ENCODE measurements at places on chromosomes 16 and 17. TPM values are rescaled to one million over a fixed set of nuclear protein-coding genes. Genes with fewer than 3 reads are reported as not detected.

DNA sequence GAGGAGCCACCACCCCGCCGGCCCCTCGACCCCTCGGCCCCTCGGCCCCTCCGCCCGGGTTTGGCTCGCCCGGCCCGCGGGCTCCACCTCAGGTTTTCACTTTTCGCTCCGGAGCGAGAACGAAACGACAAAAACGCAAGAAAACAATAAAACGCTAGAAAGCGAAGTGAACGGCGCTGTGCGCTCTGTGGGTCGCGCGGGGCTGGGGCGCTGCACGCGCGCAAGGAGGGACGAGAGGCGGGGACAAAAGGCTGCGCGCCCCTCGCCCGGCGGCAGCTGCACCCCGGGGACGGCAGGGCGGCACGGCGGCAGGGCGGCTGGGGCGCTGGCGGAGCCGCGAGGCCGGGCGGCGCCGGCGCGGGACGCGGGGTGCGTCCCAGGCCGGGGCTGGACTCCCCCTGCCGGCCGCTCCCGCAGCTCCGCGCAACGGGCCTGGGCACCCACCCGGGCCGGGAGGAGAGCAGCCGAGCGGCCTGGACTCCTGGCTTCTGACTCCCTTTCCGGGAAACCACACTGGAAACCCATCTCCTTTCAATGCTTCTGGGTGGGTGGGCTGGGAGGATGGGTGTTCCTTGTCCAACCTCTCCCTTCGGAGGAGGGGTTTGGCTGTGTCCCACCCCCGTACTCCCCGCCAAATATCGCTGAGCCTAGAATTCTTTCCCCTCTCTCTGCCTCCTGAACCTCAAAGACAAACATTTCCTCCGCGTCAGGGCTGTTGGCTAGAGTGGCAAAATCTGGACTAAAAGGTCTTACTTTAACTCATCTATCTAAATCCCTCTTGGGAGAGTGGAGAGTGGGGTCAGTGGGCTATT is 9.9 kb downstream of the TBX2 start:
- peak; percentile 90 for DNase-seq

DNA sequence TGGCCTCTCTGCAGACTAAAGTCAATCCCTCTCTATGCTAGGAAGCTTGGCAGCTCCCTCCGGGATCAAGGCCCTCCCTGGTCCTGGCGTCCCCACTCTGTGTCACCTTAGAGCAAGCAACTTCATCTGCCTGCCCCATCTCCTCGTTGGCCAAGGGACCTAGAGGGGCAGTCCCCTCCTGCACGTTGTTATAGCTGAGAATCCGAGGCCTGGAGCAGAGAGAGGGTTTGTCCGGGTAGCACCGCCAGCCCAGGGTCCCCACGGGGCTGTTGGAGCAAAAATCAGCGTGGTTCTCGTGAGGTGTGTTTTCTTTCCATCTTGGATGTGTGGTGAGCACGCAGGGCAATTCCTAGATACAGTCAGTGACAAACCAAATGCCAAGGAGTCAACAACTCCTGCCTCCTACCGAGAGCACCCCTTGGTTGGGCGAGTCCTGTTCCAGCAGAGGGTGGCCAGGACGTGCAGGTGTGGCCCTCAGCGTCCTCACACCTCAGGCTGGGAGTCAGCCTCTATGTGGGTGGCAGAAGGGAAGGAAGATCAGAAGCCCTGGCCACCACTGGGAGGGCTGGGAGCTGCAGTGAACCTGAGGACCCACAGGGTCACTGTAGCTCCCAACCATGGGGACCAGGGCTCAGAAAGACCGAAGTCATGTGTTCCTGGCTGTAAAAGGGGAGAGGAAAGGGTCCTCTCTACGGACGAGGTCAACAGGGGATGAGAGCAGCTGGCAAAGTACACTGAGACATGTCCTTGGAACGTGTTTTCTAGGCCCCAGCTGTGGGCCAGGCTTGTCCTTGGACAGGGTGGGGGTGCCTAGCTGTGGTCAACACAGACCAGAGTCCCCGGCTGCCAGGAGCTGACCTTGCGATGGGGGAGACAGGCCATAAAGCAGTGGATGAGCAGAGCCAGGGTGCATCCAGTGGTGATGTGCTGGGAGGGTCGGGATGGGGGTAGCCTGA is 85.6 kb upstream of the CIBAR2 start:
- no peak for DNase-seq

DNA sequence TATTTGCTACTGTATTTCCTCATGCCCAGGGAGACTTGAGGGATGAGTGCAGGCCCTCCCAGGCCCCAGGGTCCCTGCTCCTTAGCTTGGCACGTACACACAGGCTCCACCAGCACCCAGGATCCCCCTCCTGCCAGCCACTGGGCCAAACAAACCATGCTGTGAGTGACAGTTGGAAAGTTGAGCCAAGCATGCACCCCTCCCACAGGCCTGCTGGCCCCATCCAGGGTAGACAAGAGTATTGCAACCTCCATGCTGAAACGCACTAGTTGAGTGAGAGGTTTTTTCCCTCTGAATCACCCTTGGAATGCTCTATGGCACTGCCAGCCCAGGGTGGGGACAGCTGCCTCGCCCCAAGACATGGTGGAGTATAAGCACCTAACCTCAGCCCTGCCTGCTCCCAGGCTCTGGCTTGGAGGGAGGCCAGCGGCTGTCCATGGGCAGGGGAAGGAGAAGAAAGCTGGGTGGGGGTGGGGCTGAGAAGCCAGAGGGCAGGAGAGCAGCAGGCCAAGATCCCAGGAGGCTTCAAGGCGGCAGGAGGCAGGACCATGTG is 49.6 kb downstream of the PITPNM3 start:
- peak; percentile 83 for DNase-seq

GRCh38 chr16:9092978-9093344 is 1.5 kb downstream of the HAPSTR1 start:
- peak; percentile 48 for DNase-seq

- DNase-seq = no peak
Observed at GRCh38 chr17:75921596-75921995, 16.9 kb upstream of the MRPL38 start.

DNA sequence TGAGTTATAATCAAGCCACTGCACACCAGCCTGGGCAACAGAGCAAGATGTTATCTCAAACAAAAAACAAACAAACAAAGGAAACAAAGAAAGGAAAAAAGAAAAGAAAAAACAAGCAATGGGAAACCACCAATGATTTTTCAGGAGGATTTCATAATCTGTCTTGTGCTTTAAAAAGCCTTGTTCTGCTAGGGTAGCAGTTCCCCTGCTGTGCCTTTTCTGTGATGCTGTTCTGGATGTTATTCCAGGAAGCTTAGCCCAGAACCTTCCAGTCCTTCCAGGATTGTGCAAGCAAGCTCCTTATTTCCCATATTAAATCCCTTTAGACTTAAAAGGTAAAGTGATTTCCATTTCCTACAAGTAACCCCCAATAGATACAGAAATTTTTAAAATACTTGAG is 171.1 kb downstream of the ABCC12 start:
- no peak for DNase-seq

- no peak for DNase-seq
Observed at GRCh38 chr16:88602091-88602490, 31.9 kb downstream of the ZC3H18 start.

DNA sequence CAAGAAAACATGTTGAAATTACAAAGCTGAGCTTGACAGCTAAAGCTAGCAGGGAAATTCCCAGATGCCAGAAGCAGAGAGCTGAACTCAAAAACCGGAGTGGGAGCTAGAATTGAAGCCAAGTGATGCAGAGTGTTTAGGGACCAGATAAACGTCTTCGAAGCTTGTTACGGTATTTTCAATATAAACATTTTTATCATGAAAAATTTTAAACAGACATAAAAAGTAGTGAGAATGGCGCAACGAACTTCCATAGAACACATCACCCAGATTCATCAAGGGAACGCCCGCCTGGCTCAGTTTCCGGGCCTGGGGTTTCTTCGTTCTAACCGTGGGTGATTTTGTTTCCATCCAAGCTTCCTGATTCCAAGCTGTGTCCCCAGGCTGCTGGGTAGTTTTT is 18.1 kb downstream of the SPNS2 start:
- no peak for DNase-seq

DNA sequence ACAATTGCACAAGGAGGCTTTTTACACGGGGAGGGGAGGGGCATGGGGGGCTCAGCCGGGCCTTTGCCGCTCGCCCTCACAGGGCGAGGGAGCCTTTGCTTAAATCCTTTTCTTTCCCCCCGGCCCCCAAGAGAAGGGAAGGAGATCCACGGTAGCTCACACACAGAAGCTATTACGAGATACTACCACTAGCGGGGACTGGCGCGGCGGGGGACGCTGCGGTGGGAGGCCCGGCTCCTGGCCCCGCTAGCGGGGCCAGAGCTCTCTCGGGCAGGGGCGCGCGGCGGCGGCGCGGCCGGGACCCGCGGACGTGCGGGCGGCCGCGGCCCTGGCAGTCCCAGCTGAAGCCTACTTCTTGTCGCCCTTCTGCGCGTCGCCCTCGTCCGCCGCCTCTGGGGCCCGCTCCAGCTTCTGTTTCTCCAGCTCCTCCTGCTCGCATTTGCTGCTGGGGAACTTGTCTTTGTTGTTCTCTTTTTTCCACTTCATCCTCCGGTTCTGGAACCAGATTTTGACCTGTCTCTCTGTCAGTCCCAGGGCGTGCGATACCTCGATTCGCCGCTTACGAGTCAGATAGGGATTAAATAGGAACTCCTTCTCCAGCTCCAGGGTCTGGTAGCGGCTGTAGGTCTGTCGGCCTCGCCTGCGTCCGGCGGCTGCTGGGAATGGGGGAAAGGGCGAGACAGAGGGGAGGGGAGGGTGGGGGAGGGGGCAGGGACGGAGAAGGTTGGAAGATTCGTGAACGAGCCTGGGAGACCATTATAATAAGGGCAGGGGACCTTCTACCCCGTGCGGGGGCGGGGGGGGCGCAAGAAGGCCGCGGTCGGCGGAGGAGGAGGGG is 2.0 kb downstream of the HOXB8 start:
- peak; percentile 76 for DNase-seq

The ULK2 gene
- 12.0 TPM for total RNA-seq

The KRT32 gene
- total RNA-seq = not detected

The CAPN15 gene
- 68.0 TPM for total RNA-seq

The PRSS8 gene
- not detected for total RNA-seq

The ERAL1 gene
- total RNA-seq = 34.8 TPM

The ZNF750 gene
- total RNA-seq = not detected

Data from GM23248 (cell line).